ENCODE measurements at places on chromosomes 7 and 10. TPM values are rescaled to one million over a fixed set of nuclear protein-coding genes. Genes with fewer than 3 reads are reported as not detected.

Gene MUC3A
- total RNA-seq, result not detected

- H3K27ac ChIP-seq, result no peak overlapping the region
- H3K27me3 ChIP-seq, result no peaks in the 10 kb centered on the region
- peaks cover 71% of the 10 kb centered on the region for H3K36me3 ChIP-seq
- H3K4me3 ChIP-seq, result no peak overlapping the region
- peaks cover 30% of the 10 kb centered on the region for H3K4me1 ChIP-seq
Measured at GRCh38 chr10:123165445-123166072, 11.4 kb downstream of the BUB3 start.

DNA sequence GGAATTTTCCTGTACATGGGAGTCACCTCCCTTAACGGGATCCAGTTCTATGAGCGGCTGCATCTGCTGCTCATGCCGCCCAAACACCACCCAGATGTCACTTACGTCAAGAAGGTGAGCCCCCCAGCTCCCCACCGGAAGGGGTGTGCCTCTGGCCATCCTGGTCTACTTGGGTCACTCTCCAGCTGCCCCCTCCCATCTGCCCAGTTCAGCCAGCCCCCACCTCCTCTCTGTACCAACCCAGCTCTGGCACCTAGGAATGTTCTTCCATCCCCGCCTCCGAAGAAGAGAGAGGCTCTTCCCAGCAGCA lies 5.0 kb downstream of the FASTK start:
- H3K27ac ChIP-seq, result no peak overlapping the region
- H3K36me3 ChIP-seq, result peaks cover 20% of the 10 kb centered on the region
- H3K4me3 ChIP-seq, result no peak overlapping the region
- no peaks in the 10 kb centered on the region for H3K27me3 ChIP-seq
- DNase-seq, result no peak

DNA sequence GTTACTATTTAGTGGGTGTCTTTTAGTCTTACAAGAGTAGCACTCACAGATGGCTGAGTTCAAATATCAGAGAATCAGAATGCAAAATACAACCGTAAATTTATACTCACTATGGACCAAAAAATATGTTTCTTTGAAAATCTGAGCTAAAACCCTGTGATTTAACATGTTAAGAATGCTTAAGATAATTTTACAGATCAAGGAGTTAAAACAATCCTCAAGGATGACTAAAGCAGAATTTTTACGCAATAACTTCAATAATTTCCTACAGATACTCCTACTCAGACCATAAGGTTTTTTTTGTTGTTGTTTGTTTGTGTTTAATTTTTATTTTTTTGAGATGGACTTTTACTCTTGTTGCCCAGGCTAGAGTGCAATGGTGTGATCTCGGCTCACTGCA lies 47.9 kb upstream of the CCDC6 start:
- no peaks in the 10 kb centered on the region for H3K4me1 ChIP-seq
- H3K36me3 ChIP-seq, result no peaks in the 10 kb centered on the region
- H3K27me3 ChIP-seq, result peaks cover 4% of the 10 kb centered on the region
- DNase-seq, result no peak
- H3K27ac ChIP-seq, result no peak overlapping the region

DNA sequence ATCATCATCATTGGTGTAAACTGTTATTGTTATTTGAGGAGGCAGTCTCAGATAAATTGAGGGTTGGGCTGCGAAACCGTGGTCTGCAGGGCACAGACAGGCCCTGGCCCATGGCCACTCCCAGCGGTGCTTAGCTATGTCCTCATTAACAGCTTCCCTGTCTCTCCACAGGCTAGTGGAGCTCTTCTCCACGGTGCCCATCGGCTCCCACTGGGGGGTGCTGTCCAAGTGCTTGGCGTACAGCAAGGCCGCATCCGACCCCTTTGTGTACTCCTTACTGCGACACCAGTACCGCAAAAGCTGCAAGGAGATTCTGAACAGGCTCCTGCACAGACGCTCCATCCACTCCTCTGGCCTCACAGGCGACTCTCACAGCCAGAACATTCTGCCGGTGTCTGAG lies 21.6 kb downstream of the GPR26 start:
- H3K36me3 ChIP-seq, result no peaks in the 10 kb centered on the region
- no peak overlapping the region for H3K27ac ChIP-seq
- H3K27me3 ChIP-seq, result peaks cover 2% of the 10 kb centered on the region
- no peaks in the 10 kb centered on the region for H3K4me1 ChIP-seq
- no peak overlapping the region for H3K4me3 ChIP-seq

DNA sequence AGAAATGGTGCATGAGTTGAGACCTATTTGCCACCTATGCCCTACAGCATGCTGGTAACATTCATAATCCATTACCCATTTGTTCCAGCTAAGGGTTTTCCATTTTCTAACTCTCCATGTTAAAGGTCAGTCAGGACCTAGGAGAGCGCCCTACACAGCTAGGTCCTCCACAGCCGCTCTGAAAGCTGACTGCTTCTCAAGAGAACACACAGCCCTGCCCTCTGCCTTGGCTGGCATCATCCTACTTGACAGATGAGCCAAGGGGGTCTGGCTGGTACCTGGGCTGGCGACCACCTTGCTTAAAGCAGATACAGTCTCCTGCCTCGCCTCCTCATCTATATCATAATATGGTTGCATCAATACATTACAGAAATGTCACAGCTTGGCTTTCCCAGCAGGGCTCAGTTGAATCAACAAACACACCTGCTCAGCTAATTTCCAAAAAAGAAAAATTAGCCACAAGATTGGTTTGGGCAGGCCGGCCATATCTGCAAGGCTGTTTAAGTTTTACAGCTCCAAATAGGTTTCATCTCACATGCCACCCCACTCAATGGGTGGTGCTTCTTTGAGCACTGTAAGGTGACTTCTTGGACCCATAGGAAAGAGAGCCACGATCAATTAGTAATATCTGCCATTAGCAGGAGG lies 17.3 kb downstream of the TLL2 start:
- H3K27me3 ChIP-seq, result peaks cover 4% of the 10 kb centered on the region
- no peaks in the 10 kb centered on the region for H3K36me3 ChIP-seq
- peak; percentile 29 for DNase-seq
- no peaks in the 10 kb centered on the region for H3K4me1 ChIP-seq

DNA sequence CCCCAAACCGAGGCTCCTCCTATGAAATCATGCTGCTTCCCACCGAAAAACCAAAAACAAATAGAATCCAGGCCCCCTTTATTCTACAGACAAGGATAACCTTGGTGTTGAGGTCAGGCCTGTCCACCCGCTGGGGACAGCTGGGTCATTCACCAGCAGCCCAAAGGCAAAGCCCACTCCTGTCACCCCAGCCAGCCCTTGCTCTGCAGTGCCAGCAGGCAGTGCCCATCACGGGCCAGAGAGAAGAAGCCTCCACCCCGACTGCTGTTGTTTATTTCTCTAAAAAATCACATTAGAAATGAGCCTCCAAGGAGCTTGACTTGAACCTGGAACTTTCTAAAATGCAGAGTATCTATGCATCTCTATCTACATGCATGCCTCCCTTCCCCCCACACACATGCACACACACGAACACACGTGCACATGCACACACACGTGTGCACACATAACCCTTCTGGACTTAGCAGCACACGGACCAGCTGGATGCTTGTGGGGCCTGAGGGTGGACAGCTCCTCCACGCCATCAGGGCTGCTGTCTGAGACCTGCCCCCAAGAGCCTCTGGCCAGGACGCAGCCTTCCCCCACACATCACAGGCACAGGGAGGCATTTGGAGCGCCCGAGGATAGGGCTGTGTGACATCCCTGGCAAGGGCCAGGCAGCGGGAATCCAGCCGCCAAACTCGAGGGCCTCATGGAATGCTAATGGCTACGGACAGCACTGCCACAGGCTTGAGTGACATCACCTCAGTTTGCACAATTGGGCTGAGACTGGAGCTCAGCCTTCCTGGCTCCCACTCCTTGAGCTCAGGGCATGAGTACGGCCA lies 22.8 kb downstream of the PRKAG2 start:
- no peak overlapping the region for H3K4me3 ChIP-seq
- H3K27ac ChIP-seq, result no peak overlapping the region
- peaks cover 34% of the 10 kb centered on the region for H3K4me1 ChIP-seq

DNA sequence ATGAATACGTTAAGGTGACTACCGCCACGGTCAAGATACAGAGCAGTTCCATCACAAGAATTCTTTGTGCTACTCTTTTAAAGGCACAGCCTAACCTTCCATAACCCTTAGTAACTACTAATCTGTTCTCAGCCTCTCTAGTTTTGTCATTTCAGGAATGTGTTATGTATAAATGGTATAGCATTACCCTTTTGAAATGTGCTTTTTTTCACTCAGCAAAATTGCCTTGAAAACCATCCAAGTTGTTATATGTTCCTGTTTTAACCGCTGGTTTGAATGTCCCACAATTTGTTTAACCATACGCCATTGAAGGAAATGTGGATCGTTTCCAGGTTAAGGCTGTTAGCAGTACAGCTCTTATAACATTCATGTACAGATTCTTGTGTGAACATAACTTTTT lies 32.0 kb downstream of the WAC start:
- DNase-seq, result no peak
- peaks cover 59% of the 10 kb centered on the region for H3K36me3 ChIP-seq
- H3K27ac ChIP-seq, result peak overlapping the region; percentile 1
- H3K4me1 ChIP-seq, result peaks cover 79% of the 10 kb centered on the region

Gene DAGLB
- 20.2 TPM for total RNA-seq

- H3K27me3 ChIP-seq, result no peaks in the 10 kb centered on the region
- no peak for DNase-seq
- no peak overlapping the region for H3K27ac ChIP-seq
- no peaks in the 10 kb centered on the region for H3K36me3 ChIP-seq
- no peaks in the 10 kb centered on the region for H3K4me1 ChIP-seq
Measured at GRCh38 chr10:83723080-83723479, 416.2 kb upstream of the GHITM start.

GRCh38 chr10:48476279-48476982 lies 128.4 kb downstream of the ARHGAP22 start:
- no peak overlapping the region for H3K27ac ChIP-seq
- H3K27me3 ChIP-seq, result no peaks in the 10 kb centered on the region
- no peaks in the 10 kb centered on the region for H3K36me3 ChIP-seq
- no peak for DNase-seq
- H3K4me3 ChIP-seq, result no peak overlapping the region

- no peaks in the 10 kb centered on the region for H3K36me3 ChIP-seq
- no peaks in the 10 kb centered on the region for H3K27me3 ChIP-seq
- peak overlapping the region; percentile 76 for H3K27ac ChIP-seq
- H3K4me3 ChIP-seq, result peak overlapping the region; percentile 82
- peaks cover 5% of the 10 kb centered on the region for H3K4me1 ChIP-seq
Measured at GRCh38 chr7:55887821-55888247, 578 bp downstream of the ZNF713 start.

DNA sequence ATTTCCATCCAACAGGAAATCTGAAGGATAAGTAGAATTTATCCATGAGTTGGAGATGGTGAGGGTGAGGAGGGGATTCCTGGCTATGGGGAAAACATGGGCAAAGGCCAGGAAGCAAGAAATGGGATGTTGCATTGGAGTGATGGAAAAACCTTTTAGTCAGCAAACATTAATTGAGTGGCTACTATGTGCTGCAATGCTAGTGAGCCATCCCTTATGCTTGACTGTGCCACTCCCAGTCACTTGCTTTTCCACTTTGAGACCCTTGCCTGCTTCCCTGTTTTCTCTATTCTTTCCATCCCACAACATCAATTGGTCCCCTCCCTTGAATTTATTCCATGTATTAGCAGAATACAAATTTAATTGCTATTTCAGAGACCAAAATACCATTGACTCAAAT lies 252.7 kb upstream of the HABP2 start:
- DNase-seq, result no peak
- no peaks in the 10 kb centered on the region for H3K36me3 ChIP-seq
- no peak overlapping the region for H3K27ac ChIP-seq

DNA sequence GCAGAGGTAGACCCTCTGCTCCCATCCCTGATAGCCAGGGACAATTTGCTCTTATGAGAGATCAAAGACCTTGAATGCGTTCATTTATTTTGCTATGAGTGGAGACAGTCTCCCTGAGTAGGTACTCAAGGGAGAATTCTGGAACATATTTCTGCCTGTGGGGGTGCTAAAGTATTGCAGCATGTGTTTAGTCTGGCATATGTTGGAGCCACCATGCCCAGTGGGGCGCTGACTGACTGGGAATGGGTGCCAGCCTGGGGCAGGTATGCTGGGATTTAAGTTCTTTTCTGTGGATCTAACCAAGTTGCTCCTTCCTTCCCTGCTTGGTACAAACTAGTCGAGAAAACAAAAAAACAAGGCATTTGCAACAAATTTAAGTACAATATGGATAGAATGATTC lies 99.1 kb downstream of the JCAD start:
- no peak overlapping the region for H3K27ac ChIP-seq
- H3K27me3 ChIP-seq, result no peaks in the 10 kb centered on the region
- H3K4me3 ChIP-seq, result no peak overlapping the region
- DNase-seq, result no peak
- no peaks in the 10 kb centered on the region for H3K4me1 ChIP-seq

- no peaks in the 10 kb centered on the region for H3K27me3 ChIP-seq
- DNase-seq, result no peak
- no peaks in the 10 kb centered on the region for H3K36me3 ChIP-seq
- H3K4me1 ChIP-seq, result no peaks in the 10 kb centered on the region
- H3K4me3 ChIP-seq, result no peak overlapping the region
- no peak overlapping the region for H3K27ac ChIP-seq
Measured at GRCh38 chr7:85566095-85566794, 379.4 kb upstream of the SEMA3D start.

Gene ASB10
- total RNA-seq, result not detected

DNA sequence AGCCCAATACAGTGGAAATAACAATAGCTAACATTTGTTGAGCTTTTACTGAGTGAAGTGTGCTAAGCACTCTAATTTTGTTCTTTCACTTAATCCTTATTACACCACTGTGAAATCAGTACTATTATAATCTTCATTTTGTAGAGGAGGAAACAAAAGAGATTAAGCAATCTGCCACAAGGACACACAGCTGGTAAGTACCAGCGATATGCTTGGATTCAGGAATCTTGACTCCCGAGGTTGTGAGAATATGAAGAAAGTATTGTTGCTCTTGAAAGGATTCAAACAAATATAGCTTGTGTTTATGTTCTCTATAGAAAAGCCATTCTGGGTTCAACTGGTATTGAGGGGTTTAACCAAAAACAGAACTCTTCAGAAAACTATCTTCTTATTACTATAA lies 93.7 kb upstream of the HECTD2 start:
- H3K4me1 ChIP-seq, result peaks cover 5% of the 10 kb centered on the region
- peaks cover under 1% of the 10 kb centered on the region for H3K27me3 ChIP-seq
- DNase-seq, result no peak
- H3K36me3 ChIP-seq, result no peaks in the 10 kb centered on the region

DNA sequence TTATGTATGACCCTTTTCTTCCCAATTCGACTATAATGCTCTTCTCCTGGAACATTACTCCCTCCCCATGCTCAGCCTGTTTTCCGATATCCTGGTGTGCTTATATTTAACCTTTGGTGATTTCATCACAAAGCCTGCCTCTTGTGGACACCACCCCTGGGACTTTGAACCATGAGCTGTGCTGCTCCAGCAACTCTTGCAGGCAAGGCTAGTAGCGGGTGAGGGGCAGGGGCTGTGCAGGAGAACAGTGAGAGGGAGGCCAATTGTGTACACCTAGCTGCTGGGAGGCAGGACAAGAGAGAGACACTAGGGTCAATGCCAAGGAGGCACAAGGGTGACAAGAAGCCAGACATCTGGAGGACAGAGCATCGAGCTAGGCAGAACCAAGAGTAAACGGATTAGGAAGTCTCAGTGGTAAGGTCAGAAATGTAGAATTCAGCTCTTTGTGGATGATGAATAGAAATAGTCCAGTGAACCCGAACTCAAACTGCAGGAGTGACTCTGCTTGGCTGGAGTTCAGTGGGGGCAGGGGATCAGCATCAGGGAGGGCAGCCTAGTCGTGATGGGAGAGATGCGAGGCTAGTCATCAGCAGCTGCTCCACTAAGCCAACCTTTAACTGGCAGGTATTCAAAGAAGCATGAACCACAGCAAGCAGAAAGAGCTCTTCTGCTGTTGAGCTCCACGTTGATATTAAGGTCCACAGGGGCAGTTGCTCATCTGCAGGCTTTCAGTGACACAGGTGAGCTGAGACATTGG lies 31.0 kb upstream of the MKI67 start:
- H3K27ac ChIP-seq, result no peak overlapping the region
- no peak overlapping the region for H3K4me3 ChIP-seq
- H3K27me3 ChIP-seq, result peaks cover 3% of the 10 kb centered on the region
- peaks cover 9% of the 10 kb centered on the region for H3K4me1 ChIP-seq
- DNase-seq, result no peak
- H3K36me3 ChIP-seq, result no peaks in the 10 kb centered on the region

Data from activated CD8-positive, alpha-beta T cell treated with anti-CD3 and anti-CD28 coated beads for 36 hours (primary cell).